Activated CD4-positive, CD25-positive, alpha-beta regulatory T cell treated with anti-CD3 and anti-CD28 coated beads, Interleukin-2, amount 50 U/mL, for 24 hours (primary cell): ENCODE measurements at places on chromosomes 2 and 18.

GRCh38 chr18:54416436-54416835 is 58.7 kb downstream of the C18orf54 start:
- no peak for ATAC-seq

GRCh38 chr2:42914314-42914713 is 121.9 kb upstream of the HAAO start:
- ATAC-seq = no peak

DNA sequence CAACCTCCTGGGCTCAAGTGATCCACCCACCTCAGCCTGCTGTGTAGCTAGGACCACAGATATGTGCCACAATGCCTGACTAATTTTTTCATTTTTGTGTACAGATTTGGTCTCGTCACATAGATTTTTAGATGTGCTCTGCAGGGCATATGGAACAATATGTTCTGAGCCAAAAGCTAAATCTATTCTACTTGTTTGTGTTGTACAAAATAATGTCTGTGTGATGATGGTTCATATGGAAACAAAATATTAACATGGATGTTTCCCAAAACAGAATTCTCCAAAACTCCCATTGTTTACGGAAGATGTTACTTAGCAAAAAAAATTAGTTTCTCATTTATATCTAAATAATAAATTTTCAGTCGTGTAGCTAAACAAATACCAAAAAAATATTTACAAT is 12.6 kb upstream of the KLHL23 start:
- no peak for ATAC-seq

DNA sequence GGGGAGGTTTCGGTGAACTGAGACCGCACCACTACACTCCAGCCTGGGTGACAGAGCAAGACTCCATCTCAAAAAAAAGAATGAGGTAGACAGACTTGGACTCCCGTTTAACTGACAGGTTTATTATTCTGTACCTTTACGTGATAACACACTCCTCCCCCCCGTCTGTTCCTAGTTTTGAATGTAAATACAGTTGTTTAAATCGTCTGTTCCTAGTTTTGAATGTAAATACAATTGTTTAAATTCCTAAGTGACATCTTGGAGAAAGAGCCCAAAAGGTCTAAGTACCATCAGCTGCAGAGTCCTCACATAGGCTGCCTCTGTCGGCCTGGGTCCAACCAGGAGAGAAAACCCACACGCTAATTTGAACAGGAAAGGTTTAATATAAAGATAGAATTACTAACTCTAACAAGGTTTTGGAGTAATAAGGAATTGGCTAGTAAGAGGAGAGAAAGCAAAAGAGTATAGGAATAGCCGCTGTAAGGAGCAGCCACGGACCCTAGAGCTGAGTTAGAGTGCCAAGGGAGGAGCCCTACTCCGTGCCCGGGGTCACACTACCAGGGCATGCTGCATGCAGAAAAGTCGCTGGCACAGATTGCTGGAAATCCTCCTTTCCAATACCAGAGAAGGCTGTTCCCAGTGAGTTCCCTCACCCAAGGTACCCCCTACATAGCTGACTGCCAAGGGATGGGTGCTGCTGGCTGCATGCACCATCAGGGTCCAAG is 83.5 kb upstream of the RANBP2 start:
- peak; percentile 11 for ATAC-seq

- ATAC-seq = no peak
Measured at GRCh38 chr2:27723372-27724144, 48.0 kb upstream of the MRPL33 start.

- ATAC-seq = peak; percentile 79
Measured at GRCh38 chr2:168210895-168211570, 36.4 kb downstream of the STK39 start.

DNA sequence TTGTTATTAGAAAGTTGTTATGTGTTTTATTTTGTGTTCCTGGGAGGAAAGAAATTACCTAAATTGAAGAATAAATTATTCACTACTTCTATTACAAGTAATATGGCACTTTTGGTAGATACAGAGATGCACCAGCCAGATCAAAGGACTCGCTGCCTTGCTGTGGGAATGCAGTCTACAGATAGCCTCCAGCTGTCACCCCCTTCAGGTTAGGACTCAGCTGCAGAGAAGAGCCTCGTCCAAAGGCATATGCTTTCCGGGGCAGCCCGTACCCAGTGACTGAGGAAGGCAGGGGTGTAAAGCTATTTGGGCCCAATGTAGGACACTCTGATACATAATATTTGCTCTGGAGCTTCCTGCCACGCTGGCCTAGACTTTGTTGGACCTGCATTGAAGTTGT is 90.2 kb downstream of the CCDC148 start:
- no peak for ATAC-seq

- no peak for ATAC-seq
Measured at GRCh38 chr2:206859330-206859739, 80.0 kb upstream of the CPO start.

DNA sequence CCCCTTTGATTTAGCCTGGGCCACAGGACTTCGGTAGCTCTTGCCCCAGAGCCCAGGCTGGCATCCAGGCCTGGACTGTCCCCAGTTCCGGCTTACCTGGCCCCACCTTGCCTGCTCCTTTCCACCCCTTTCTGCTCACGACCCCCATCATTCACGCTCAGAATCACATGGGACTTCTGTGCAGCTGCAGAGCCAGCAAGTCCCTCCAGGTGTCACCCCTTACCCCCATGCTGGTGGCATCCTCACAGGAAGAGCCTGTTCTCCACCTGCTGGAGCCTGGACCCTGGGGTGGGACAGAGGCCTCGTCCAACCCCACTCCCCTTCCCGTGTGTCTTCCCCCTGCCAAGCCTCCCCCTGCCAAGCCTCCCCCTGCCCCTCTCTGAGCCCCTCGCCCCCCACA is 7.9 kb upstream of the KCNIP3 start:
- no peak for ATAC-seq

- no peak for ATAC-seq
Measured at GRCh38 chr2:29430382-29431112, 315.3 kb downstream of the CLIP4 start.

- ATAC-seq = no peak
Measured at GRCh38 chr2:75155115-75155514, 44.2 kb downstream of the TACR1 start.

GRCh38 chr2:112187805-112188596 is 49.8 kb downstream of the FBLN7 start:
- peak; percentile 85 for ATAC-seq

GRCh38 chr18:59182673-59183072 is 37.3 kb upstream of the GRP start:
- ATAC-seq = no peak

- no peak for ATAC-seq
Measured at GRCh38 chr2:195659114-195659513, 2.1 kb downstream of the SLC39A10 start.

GRCh38 chr18:35201256-35201931 is 39.4 kb upstream of the ZNF397 start:
- ATAC-seq = no peak
